ENCODE measurements at places on chromosomes 1 and 21.
A peak's percentile ranks its signal among the peaks of the same experiment; 100 is the strongest.

DNA sequence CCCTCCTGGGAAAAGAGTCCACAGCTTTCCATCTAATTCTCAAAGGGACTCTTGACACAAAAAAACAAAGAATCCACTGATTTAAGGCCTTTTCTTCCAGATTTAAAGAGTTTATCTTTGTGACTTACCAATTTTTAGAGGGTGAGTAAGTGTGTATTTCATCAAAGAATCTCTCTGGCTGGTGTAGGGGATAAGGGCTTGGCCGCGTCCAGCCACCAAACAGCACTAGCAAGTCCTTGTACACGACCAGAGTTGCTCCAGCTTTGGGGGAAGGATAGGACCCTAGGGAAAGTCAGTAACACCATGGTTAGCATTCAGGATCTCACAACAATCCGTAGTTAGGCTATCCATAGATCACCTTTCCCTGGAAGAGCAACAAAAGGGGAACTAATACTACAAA, 19.5 kb upstream of the CPLANE2 start:
- DNase-seq, result no peak

- no peak for DNase-seq
Observed at GRCh38 chr1:98402860-98403259, 258.7 kb upstream of the SNX7 start.

DNA sequence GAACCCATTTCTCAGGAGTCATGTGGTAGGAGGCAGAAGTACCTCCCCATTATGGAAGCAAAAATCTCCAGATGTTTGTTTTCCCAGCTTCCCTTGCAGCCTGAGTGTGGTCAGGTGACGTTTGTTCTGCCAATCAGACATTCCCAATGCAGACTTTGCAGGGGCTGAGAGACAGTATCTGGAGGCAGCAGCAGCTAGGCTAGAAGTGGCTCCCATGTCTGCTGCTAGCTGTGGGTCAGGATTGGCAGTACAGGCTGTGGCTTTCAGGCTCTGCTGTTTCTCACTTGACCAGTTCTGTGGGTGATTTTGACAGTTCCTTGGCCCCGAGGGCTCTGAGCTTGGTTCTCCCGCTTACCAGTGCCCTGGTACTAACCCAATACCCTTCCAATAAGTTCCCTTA, 58.6 kb upstream of the NBPF3 start:
- DNase-seq, result no peak

GRCh38 chr1:24506691-24507381, 4.2 kb downstream of the RCAN3 start:
- peak; percentile 37 for DNase-seq

- DNase-seq, result no peak
Observed at GRCh38 chr1:27588256-27589232, 15.4 kb downstream of the AHDC1 start.

GRCh38 chr1:21175324-21175669, 1.4 kb downstream of the EIF4G3 start:
- DNase-seq, result peak; percentile 44

DNA sequence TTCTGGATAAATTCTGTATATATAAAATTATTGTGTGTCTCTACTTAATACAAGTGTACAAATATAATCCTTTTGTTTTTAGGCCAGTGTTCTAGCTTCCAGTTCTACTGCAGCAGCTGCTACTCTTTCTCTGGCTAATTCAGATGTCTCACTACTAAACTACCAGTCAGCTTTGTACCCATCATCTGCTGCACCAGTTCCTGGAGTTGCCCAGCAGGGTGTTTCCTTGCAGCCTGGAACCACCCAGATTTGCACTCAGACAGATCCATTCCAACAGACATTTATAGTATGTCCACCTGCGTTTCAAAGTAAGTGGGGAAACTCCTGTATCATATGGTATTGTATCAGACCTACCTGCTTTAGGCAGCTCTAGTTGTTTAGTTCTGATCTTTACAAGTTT, 21.3 kb upstream of the OLFML3 start:
- no peak for DNase-seq

GRCh38 chr1:118254001-118254400, 69.0 kb upstream of the SPAG17 start:
- DNase-seq, result no peak

DNA sequence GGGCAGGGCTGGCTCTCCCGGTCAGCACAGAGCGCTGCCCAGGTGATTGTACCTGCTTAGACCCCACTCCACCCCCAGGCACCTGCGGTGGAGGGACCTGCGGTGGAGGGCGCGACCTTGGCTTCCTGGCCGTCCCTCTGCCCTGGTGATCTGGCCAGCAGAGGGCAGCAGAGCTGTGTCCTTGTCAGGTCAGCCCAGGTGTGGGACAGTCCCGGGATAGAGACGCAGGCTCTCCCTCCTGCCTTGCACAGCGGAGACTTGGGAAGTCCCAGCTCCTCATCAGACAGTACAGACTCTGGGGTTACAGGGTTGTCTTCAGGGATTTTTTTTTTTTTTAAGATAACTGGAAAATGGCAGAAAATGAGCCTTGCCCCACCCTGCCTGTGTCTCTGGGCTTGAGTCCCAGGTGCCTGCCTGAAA, 10.0 kb downstream of the SLX9 start:
- peak; percentile 92 for DNase-seq

DNA sequence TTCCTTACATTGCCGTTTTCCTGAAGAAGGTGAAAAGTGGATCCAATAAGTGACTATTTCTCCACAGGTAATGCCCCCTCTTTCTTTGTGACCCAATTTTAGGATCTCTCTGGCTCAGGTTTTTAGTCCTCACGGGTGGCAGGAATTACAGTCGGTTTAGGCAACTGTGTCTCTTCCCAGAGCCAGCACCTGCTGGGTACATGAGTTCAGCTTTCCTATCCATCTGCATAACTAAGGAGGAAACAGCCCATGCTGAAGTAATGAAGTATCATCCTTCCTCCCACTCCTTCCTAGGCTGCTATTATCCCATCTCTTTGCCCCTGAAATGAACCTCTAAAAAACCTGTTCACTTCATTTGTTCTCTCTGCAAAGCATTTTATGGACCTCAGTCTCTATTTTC, 544.6 kb downstream of the NEGR1 start:
- DNase-seq, result no peak

GRCh38 chr1:3024588-3024987, 3.3 kb downstream of the ACTRT2 start:
- DNase-seq, result no peak

DNA sequence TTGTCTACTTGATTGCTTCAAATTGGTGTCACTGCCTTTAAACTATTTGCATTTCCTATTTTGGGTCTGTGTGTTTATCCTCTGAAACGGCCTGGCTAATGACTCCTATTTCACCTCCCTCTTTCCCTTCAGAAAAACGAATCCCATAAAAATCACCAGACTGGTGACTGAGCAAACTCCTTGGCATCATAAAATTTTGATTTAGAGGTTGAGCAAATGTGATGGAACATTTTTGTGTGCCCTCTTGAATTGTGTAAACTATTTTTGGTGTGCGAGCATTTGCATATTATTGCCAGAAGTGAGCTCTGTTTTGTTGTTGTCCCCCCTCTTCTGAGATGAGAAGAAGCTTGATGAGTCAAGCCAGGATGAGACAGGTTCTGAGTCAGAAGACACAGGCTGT, 316.1 kb downstream of the AJAP1 start:
- DNase-seq, result no peak

DNA sequence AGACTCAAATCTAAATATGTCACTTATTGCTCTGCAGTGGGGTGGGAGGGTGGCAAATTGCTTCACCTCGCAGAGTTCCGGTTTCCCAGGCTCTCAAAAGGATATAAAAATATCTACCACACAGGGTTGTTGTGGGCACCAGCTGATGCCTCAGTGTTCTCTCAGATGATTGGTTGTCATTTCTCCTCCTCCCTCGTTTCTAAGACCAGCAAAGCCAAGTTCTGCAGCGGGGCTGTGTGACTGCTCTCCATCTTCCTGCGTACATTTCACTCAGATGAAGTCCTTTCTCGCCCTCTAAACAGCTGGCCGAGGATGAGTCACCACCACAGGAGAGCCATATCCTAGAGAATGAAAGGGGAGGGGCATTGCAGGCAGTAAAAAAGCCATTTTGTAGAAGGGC, 35.0 kb upstream of the VWA5B1 start:
- no peak for DNase-seq

DNA sequence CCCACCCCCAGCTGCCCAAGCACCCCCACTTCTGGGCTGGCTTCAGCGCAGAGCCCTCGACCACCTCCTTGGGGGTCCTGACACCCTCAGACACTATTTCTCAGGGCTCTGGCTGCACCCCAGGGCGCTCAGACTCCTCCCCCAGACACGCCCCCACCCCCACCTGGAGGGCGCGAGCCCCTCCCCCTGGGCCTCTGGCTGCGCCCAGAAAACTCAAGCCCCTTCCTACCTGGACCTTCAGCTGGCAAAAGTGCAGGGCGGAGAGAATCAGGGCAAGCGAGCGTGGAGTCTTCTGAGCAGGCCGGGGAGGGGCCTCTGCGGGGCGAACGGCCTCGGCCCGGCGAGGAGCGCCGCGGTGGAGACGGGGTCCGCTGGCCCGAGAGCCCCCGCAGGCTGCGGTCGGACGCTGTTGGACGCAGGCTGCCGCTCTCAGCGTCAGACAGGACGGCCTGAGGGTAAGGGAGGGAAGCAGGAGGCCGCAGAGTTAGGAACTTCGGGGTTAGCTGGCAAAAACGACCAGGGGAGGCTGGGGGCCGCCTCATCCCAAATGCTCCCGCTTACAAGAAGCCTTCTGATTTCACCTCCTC, 17.4 kb upstream of the NBPF1 start:
- no peak for DNase-seq

GRCh38 chr1:40435471-40435870, 14.8 kb upstream of the ZFP69B start:
- no peak for DNase-seq

GRCh38 chr1:53076721-53077598, 14.9 kb downstream of the PODN start:
- no peak for DNase-seq

GRCh38 chr1:30488324-30488913, 235.0 kb downstream of the MATN1 start:
- no peak for DNase-seq

GRCh38 chr1:83942914-83943313, 56.0 kb downstream of the TTLL7 start:
- no peak for DNase-seq

DNA sequence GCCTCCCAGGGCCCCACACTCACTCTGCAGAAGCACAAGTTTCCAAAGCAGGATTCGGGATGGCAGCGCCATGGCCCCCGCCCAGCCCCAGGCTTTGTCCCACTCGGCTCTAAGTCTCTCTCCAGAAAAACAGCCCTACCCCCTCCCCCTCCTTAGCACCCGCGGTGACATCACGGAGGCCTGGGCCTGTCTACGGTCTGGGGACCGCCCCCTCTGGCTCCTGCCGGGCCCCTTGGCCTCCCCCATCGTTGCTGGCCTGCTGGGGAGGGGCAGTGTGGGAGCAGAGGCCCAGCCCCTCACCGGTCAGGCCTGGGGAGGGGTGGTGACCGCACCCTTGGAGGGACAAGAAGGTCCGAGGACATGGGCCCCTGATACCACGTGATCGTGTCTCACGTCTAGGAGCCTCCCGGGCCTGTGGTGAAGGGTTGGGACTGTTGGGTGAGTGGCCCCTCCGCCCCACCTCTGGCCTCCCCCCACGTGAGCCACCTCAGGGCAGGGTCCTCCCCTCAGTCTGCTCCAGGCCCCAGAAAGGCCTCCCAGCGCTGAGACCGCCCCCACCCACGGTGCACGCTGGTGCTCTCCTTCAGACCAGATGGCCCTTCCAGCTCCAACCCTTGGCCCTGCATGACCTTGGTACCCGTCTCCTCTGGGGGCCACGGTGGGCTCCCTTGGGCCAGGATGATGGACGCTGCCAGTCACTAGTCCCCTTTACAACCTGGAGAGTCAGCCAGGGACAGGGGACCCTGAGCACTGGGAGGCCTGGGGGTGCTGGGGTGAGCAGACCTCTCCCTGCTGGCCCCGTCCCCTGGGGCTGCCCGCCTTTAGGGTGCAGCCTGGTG, at the start of gene MXRA8:
Gene MXRA8 (minus strand): TSS at position 123 of the 839 bp plus-strand sequence. CDS start 51 bp downstream, at position 72.
- no peak for DNase-seq

- DNase-seq, result peak; percentile 10
Observed at GRCh38 chr1:9202240-9202870, 32.2 kb upstream of the H6PD start.

DNA sequence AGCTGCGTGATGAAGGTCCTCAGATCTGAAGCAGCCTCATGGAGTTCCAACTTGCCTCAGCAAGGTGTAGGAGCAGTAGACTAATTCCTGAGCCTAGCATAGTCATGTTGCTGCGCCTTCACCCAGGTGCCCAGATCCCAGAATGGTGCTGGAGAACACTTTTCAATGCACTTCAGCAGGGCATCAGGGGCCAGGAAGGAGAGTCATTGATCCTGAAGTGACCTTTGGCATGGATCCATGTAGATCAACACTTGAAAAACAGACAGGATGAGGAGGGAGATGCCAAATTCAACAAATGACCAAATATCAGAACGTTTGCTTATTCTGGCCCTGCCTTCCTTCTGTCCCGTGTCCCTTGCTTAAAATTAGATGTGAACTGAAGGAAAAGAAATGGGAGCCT, 91.9 kb downstream of the LEPR start:
- DNase-seq, result no peak

DNA sequence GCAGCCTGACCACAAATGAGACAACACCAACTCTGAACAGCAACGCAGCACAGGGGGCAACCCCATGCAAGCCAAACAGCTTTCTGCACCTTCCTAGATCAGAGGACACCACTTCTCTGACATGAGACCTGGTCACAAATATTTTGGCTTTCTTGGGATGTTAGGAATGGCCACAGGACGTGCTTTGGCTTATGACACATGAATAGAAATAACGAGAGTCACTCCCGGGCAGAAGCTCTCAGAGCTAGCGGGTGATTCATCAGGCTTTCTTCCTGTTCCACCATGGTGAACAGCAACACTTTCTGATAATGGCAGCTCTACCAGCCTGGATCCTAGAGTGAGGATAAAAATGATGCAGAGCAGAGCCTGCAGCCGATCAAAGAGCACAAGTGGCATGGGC, 39.4 kb downstream of the PAFAH2 start:
- DNase-seq, result no peak

DNA sequence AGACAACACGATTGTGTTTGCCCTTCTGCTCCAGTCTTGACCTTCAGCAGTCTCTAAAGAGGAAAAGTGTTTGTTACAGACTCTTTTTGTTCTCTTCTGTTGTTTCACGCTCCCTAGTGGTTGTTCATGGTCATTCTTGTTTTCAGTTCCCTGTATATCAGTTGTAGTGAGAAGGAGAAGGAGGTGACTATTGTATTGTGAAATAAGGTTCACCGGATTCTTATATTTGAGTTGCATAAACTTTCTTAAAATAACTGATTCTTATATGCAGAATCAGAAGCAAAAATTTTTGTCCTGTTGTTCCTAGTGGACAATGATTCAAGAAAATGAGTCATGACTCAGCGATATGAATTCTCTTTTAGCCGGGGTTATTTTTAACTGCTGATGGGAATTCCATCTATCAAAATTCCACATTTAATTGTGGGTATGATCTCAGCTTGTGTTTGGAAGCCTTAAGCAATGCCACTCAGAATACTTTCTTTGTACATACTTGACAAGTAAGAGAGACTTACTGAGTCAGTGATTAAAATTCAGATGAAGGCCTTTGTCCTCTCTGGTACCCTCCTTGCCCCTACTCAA, 152.2 kb downstream of the CLEC20A start:
- DNase-seq, result no peak
